ENCODE measurements at places on chromosomes 6 and 20. TPM values are rescaled to one million over a fixed set of nuclear protein-coding genes. Genes with fewer than 3 reads are reported as not detected.

ASIP gene
- not detected for total RNA-seq

BMP5 gene
- total RNA-seq, result not detected

FAM83D gene
- 8.4 TPM for total RNA-seq

TSBP1 gene
- total RNA-seq, result not detected

MDFI gene
- total RNA-seq, result 0.67 TPM

CLIC5 gene
- not detected for total RNA-seq

EFCAB8 gene
- total RNA-seq, result under 0.01 TPM

TRIM39 gene
- 9.3 TPM for total RNA-seq

STAU1 gene
- total RNA-seq, result 50.6 TPM

NDRG3 gene
- 23.3 TPM for total RNA-seq

PI16 gene
- total RNA-seq, result not detected

MEI4 gene
- total RNA-seq, result not detected

PRRT1 gene
- 0.67 TPM for total RNA-seq

CCR6 gene
- total RNA-seq, result not detected

PAK5 gene
- not detected for total RNA-seq

BPIFA1 gene
- not detected for total RNA-seq

RBPJL gene
- total RNA-seq, result not detected

HMGN4 gene
- 72.6 TPM for total RNA-seq

ITPR3 gene
- total RNA-seq, result 36.3 TPM

CCM2L gene
- not detected for total RNA-seq

FRK gene
- total RNA-seq, result 1.4 TPM

TNF gene
- total RNA-seq, result under 0.01 TPM

SLC23A2 gene
- total RNA-seq, result 41.0 TPM

RRAGD gene
- 57.4 TPM for total RNA-seq

IMPG1 gene
- total RNA-seq, result not detected

SLC22A1 gene
- 1.5 TPM for total RNA-seq

ECT2L gene
- not detected for total RNA-seq

SGK2 gene
- total RNA-seq, result 0.73 TPM

Data from melanocyte of skin (primary cell).